ENCODE measurements at places on chromosomes 1 and 21.

GRCh38 chr21:25649146-25649545, 10.1 kb downstream of the JAM2 start:
- DNase-seq = no peak

- no peak for DNase-seq
These were observed 6.4 kb downstream of the HES4 start for GRCh38 chr1:993379-993995.

GRCh38 chr1:62900566-62900965, 116.6 kb downstream of the ATG4C start:
- DNase-seq = no peak

GRCh38 chr21:45433301-45433700, 28.3 kb downstream of the COL18A1 start:
- no peak for DNase-seq

DNA sequence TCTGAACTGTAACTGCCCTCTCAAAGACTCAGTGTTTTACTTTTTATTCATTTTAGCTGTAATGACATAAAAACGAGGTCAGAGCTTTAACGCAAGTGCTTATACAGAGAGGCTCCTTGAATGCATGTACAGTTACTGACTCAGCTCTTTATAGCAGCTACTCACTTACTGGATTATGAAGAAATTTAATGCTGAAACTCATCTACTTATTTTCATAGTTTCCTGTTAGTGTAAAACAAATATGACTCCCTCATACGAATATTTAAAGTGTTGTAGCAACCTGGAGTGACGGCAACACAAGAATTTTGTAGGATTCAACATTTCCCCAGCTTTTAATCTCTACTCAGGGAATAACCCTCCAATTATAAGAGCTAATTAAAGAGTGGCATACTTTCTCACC, 32.7 kb downstream of the ADSS2 start:
- DNase-seq = no peak

DNA sequence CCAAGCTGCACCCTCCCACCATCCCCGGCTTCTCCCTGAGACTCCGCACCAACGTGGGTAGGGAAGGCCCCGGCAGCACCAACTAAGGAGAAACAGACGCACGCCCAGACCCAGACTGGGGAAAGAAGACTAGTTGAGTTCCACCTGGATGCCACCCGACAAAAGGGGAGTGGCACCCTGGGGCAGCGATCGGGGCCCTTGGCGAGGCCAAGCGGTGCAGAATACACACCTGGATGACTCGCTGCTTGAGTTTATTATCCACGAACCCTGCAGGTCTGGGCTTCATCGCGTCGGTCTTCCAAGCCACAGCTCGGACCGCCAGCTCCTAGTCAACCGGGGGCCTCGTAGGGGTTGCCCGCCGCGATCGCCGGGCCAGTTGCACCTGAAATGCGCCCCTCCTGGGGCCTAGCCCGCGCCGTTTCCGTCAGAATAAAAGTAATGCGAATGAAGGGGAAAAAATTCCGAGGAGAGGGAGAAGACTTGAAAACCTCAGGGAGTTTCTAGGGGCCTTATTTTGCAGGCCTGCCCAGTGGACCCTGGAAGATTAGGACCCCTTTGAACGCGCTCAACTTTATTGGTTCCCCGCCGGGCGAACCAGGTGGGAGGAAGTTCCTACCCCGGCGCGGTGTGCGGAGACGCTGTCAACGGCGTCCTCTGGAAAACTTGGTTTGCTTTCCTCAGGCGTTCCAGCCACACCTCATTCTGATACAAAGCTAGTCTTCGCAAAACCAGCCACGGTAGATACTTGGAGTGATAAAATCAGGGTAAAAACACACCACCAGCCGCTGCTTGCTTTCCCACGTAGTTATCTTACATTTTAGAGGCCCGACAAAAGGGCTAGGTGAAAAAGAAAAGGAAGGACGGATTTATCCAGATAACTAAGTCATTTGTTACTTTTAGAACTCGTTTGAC, at the start of gene NVL:
Gene NVL (minus strand): TSS at position 331 of the 912 bp plus-strand sequence. CDS start 45 bp downstream, at position 286.
- DNase-seq = peak; percentile 67

- DNase-seq = no peak
These were observed 34.1 kb downstream of the OPTC start for GRCh38 chr1:203528063-203528462.

- peak; percentile 9 for DNase-seq
These were observed 4.0 kb downstream of the GLMP start for GRCh38 chr1:156291226-156292061.

DNA sequence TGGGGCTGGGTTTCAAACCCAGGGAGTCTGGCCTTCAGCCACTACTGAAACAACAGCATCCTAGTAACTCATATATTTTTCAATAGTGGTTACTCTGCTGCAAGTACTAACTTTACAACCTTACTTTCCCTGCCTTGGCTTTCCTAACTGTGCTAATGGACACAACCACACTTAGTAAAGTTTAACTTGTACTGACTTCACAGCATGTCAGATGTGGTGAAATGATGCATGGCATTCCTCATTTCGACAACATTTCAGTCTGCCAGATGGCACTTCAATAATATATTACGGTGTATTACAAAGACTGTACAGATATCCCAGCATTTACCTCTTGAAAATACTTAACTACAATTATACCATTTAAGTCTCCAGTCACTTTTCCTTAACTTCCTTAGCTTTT, 27.8 kb downstream of the LRRC7 start:
- no peak for DNase-seq

- DNase-seq = no peak
These were observed 60.3 kb downstream of the CD247 start for GRCh38 chr1:167457936-167458584.

GRCh38 chr1:112954017-112954650, 1.9 kb downstream of the SLC16A1 start:
- DNase-seq = no peak

DNA sequence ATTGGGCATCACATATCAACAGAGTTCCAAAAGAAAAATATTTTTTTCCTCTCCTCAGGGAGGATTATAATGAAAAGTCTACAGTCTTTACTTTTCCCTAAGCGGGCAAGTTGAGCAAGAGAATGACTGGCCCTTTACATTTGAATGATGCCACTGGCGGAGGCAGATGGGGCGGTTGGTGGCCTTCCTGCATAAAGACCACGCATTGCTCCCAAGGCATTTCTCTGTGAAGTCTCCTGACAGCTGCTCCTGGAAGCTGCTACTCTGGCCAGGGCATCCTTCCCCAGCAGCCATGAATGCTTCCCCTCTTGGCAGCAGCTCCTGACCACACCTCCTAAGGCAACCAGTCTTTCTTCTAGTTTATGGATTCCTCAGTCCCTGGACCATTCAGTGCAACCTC, 161.1 kb upstream of the RRP15 start:
- no peak for DNase-seq

- DNase-seq = no peak
These were observed 365.5 kb downstream of the KCTD3 start for GRCh38 chr1:215932558-215932957.

GRCh38 chr1:50271337-50271736, 151.9 kb downstream of the DMRTA2 start:
- no peak for DNase-seq

GRCh38 chr21:39527664-39528381, 76.1 kb downstream of the SH3BGR start:
- no peak for DNase-seq

DNA sequence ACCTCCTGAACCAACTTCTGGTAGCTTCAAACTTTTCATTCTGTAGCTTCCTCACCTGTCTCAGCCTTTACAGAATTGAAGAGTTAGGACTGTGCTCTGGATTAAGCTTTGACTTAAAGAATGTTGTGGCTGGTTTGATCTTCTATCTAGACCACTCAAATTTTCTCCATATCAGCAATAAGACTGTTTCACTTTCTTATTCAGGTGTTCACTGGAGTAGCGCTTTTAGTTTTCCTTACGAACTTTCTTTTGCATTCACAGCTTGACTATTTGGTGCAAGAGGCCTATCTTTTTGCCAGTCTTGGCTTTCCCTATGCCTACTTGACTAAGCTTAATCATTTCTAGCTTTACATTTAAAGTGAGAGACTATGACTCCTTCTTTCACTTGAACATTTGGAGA, 31.5 kb downstream of the FGGY start:
- DNase-seq = no peak

DNA sequence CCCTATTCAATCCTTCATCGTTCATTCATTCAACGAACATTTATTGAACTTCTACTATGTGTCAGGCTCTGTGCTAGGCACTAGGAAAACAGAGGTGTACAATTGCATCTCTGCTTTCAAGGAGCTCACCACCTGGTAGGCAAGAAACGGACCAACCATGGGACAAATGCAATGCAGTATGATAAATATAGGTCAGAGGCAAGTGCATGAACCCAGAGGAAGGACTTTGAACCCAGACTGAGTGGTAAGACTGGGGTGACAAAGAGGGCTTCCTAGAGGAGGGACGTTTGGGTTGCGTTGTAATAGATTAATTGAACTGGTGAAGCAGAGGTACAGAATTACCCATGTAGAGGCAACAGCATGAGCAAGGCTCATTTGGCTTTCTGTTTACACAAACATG, 16.4 kb downstream of the CD2 start:
- DNase-seq = no peak

GRCh38 chr1:157562515-157562914, 10.2 kb upstream of the FCRL5 start:
- no peak for DNase-seq

- no peak for DNase-seq
These were observed 22.2 kb upstream of the TCEA3 start for GRCh38 chr1:23446661-23447310.

- no peak for DNase-seq
These were observed 45.8 kb upstream of the S1PR1 start for GRCh38 chr1:101191049-101191448.

DNA sequence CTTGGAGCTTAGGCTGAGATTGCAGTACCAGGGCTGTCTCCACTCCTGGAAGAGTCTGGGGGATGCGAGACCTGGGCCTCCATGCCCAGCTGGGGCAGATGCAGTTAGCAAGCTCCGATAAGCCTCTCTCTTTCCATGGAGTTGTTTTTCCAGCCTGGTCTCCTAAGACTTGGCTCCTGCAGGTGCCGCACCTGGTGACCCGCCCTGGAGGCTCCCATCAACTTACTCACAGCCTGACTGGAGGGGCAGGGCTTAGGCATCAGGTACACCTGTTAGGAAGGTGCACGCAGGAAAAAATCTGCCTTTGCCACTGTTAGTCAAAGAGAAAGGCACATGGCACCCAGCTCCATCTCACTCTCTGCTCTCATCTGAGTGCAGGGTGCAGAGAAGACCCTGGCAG, 198.1 kb upstream of the TMEM51 start:
- no peak for DNase-seq

DNA sequence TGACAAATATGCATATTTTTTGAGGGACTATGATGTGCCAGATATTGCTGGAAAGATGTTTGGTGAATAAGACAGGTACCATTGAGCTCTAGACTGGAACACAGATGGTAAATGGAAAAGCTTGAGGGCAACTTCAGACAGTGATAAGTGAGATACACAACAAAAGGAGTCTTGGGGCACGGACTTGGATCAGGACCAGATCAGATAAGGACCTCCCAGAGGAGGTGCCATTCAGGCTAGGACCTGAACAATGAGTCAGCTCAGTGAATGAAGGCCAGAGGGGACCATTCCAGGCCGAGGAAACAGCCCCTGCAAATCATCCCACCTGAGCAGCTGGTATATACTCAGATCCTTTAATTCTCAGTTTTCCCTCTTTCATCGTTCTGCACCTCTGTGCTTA, 1.8 kb upstream of the KCNJ15 start:
- no peak for DNase-seq

GRCh38 chr1:16367258-16367967, 371 bp downstream of the SZRD1 start:
- peak; percentile 67 for DNase-seq

Measured in activated CD8-positive, alpha-beta memory T cell treated with anti-CD3 and anti-CD28 coated beads for 1 hour (primary cell).